GM12891 (cell line): ENCODE measurements at places on chromosomes 16 and 17.

- DNase-seq, result peak; percentile 57
These were observed 787 bp downstream of the NT5C start for GRCh38 chr17:75130632-75131277.

GRCh38 chr17:82938486-82938872, 98.7 kb upstream of the ZNF750 start:
- DNase-seq, result no peak

- peak; percentile 56 for DNase-seq
These were observed 42.6 kb upstream of the CLEC18B start for GRCh38 chr16:74463888-74464287.

DNA sequence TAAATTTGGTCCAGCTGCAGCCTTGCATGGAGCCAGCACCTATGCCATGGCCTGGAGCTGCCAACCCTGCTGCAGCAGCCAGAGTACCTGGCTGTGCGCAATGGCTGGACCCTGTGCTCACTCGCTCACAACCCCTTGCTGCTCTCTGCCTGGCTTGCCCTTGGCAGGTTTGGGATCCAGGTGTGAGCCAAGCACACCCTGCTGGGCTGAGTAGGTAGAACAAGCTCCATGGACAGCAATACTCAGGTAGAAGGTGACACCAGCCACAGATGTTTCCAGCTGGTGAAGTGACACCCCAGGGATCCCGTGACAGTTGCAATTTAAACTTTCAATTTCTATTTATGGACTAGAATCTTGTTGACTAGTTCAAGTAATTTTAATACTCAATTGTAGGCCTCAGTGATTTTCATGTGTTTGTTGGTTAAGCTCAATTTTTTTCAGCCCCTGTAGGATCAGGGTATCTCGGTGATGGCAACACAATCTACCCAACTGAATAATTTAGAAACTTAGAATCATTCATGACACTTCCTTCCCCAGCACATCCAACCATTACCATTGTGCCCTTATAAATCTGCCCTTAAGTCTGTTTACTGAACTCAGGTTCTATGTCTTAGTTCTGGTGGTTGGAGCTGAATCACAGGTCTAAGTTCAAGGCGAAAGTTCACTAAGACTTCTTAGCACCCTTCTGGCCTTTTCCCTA, 480.0 kb downstream of the PMP22 start:
- no peak for DNase-seq

DNA sequence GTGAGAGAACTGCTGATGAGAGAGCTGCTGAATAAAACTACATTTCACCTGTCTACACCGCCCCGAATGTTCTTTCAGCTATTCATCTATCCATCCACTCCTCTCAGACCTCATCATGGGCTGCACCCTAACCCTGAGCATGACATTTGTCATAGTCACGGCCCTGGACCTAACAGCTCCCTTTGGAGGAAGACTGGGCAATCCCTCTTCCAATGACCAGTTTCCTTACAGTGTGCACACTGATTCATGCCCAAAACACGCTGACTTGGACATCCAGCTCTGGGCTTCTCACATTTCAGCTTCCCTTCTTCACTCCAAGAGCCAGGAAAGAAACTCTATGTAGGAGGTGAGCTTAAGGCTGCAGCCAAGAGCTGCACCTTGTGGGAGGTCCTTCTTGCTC, 41.8 kb upstream of the ARL4D start:
- no peak for DNase-seq

DNA sequence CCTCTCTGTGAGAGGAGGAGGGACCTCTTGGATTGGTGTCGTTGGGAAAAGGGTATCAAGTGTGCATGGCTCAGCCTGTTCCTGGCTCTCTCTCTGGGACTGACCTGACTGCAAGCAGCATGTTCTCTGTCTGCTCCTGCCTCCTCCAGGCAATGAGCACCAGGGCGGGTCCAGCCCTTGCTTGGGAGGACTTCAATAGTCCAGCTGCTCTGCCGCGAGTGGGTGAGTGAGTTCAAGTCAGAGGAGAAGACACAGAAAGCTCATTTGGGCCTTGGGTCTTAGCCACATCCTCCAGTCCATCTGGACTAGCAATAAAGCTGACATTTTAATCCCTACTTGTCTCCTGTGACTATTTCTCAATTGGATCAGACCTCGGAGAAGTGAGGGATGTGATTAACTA, 25.2 kb upstream of the TNS4 start:
- DNase-seq, result no peak

DNA sequence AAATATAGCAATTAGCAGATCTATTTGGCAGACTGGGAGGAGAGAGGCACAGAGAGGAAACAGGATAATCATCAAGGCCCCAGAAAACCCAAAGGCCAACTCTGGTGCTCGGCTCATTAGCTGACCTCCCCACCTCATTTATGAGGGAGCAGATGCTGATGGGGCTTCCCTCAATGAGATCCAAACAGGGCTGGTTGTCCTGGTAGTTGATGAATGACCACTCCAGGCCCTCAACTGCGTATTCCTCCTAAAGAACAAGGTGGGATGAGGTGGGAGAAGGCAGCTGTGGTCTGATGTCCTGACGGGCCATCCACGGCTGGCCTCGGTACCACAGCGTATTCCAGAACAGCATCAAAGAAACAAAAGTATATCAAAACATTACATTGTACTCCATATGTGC, 20.8 kb downstream of the ZNHIT3 start:
- DNase-seq, result no peak

DNA sequence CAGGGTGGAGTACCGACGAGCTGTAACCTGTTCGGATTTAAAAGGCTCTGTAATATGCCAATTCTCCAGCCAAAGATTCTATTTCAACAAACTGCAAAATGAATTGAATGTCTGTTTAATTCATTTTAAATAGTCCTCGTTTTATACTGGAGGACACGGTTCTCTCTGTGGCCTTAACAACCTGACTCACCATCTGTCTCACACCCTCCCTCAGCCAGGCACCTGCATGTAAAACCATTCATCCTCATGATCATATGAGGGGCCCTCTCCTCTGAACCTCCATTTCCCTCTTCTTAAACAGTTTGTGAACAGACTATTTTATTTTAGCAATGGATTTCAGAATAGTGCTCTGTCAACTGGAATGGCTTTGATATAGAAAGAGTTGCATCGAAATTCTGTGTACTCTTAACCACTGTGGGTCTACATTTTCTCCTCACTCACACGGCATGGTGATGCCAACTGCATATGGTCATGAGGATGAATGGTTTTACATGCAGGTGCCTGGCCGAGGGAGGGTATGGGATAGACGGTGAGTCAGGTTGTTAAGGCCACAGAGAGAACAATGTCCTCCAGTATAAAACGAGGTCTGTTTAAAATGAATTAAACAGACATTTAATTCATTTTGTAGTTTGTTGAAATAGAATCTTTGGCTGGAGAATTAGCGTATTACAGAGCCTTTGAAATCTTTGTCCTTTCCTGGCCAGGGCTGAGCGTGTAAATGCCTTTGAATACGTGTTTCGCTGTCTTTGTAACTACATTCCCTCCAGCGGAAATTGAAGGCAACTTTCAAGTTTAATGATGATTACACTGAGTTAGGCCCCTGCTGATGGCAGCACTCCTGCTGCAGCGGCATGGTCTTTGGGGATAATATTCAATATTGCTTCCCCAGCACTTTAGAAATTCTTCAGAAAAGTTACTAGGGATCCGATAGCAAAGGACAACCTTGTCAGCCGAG, 329.6 kb downstream of the SNX29 start:
- no peak for DNase-seq

- no peak for DNase-seq
These were observed 42.1 kb upstream of the ADCY7 start for GRCh38 chr16:50224286-50224685.

- DNase-seq, result no peak
These were observed 34.4 kb downstream of the HNF1B start for GRCh38 chr17:37710344-37710886.

DNA sequence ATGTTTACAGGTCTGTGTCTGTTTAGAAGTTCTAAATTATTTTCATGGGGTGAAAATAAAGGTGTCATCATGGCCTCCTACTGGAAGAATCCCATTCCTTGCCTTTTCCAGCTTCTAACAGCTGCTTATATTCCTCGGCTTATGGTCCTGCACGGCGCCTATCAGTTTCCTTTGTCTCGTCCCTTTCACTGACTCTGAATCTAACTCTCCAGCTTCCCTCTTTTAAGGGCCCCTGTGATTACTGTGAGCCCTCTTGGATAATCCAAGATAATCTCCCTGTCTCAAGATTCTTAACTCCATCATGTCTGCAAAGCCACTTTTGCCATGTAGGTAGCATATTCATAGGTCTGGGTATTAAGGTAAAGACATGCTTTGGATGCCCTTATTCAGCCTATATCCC, 441.0 kb upstream of the ERCC4 start:
- no peak for DNase-seq

GRCh38 chr16:50446861-50447260, 78.1 kb upstream of the BRD7 start:
- DNase-seq, result no peak

DNA sequence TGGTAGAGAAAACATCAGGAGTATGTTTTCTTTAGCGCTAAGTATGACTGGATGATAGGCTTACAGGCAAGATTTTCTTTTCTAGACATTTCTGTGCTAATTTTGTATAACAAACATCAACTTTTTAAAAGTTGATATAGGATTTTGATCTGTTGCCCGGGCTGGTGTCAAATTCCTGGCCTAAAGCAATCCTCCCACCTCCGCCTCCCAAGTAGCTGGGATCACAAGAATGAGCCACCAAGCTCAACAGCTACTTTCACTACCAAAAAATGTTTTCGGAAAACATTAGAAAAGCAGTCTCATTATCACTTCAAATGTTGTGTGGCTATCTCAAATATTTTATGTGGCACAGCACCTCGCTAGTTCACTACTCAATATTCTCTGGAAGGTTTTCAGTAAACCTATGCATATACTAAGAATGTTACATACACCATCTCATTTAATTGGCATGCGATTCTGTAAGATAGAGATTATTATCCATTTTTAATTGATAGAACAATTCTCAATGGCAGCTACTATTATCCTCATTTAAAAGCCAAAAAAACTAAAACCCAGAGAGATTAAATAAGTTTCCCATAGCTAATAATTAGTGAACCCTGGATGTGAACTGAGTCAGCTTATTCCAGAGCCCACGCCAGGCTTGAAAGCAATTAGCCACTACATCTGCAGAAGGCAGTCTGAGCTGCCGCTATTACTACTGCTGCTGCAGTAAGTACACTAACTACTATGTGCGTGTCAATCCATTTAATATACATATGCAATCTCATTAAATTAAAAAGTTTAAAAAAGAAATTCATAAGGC, 41.7 kb downstream of the CREBBP start:
- no peak for DNase-seq

- no peak for DNase-seq
These were observed 56.1 kb downstream of the SIAH1 start for GRCh38 chr16:48329138-48329537.

DNA sequence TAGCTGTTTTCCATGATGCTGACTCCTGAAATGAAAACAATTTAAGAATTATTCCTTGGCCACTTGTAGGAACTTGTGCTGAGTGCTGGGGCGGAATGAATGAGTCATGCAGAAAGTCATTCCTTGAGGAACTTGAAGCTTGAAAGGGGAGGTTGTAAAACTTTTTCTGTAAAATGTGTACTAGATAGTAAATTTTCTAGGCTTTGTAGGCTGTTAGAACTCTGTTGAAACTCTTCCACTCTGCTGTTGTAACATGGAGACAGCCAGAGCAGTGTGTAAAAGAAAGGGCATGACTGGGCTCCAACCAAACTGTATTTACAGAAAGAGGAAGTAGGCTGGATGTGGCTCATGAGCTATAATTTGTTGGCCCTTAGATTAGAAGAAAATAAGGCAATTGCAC, 46.1 kb downstream of the ABCA8 start:
- peak; percentile 11 for DNase-seq

GRCh38 chr16:85068746-85069145, 41.2 kb downstream of the KIAA0513 start:
- no peak for DNase-seq

- DNase-seq, result no peak
These were observed 9.8 kb upstream of the CD300E start for GRCh38 chr17:74633326-74633725.

DNA sequence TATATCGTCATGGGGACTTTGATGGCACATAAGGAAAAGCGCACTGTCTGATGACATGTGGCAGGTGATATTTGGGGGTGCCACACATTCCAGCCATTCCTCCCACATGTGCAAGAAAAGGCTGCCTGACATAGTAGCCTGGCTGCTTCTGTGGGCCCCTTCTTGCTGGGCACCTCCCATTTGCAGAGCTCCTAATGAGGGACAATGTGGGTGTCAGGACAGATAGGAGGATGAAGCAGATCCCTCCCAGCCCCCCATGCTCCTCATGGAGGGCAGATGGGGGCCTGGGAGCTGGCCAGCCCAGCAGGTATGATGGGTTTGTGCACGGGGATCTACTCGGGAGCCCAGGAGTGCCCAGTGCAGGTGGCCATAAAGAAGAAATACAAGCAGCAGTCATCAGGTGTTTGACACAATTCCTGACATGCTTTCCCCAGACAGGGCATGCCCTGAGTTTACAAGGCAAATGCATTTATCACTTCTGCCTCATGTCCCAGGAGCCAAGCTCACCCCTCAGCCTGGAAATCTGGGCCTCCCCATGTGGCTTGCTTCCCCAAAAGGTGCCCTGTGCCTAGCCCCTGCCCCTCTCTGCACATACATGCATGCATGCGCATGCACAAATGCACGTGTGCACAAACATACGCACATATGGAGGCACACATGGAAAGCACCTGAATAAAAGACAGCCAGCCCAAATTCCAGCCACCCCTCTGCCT, 260.6 kb upstream of the RPL38 start:
- no peak for DNase-seq

GRCh38 chr16:84271866-84272265, 22.8 kb upstream of the WFDC1 start:
- DNase-seq, result no peak

DNA sequence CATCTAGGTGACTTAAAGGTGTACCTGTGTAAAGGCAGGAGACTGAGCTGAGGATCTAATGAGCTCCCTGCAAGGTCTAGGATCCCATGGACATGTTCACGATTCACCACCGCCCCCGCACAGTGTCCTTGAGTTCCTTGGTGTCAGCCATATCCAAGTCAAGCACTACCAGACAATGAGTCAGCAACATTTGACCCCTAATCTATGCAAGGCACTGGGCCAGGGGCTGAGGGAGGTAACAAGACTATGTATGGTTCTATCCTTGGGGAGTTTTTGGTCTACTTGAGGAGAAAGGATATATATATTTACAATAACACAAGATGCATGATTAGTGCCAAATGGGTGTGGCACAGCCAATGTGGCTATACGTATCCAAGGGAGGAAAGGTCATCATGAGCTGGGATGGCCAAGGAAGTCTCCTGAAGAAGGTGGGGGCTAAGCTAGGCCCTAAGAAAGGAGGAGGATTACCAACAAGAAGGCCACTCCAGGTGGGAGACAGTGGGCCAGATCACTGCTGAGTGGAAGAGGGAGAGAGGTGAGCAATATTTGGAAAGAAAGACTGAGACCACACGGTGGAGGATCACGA, 35.0 kb downstream of the ITGB3 start:
- DNase-seq, result no peak
